ENCODE measurements at places on chromosomes 12 and 14. TPM values are rescaled to one million over a fixed set of nuclear protein-coding genes. Genes with fewer than 3 reads are reported as not detected.

The LPAR5 gene
- total RNA-seq = 16.0 TPM

The HOXC13 gene
- total RNA-seq = 0.12 TPM

The NOXRED1 gene
- 1.7 TPM for total RNA-seq

The RNASE7 gene
- not detected for total RNA-seq

The NXPH4 gene
- total RNA-seq = 0.92 TPM

The GYS2 gene
- total RNA-seq = 0.40 TPM

The KLRG1 gene
- 32.5 TPM for total RNA-seq

The GALNT8 gene
- 2.9 TPM for total RNA-seq

Measured in T-cell (primary cell).